ENCODE measurements at places on chromosomes 4 and X. TPM values are rescaled to one million over a fixed set of nuclear protein-coding genes. Genes with fewer than 3 reads are reported as not detected.

The DOK7 gene
- polyA plus RNA-seq: 15.8 TPM

The DIPK2B gene
- 24.1 TPM for polyA plus RNA-seq

The MGAT4D gene
- polyA plus RNA-seq: not detected

The HTN3 gene
- polyA plus RNA-seq: not detected

The SAP30 gene
- 11.3 TPM for polyA plus RNA-seq

Data from muscle of back (tissue), 13 donors.